ENCODE measurements at places on chromosomes 5 and 9.

DNA sequence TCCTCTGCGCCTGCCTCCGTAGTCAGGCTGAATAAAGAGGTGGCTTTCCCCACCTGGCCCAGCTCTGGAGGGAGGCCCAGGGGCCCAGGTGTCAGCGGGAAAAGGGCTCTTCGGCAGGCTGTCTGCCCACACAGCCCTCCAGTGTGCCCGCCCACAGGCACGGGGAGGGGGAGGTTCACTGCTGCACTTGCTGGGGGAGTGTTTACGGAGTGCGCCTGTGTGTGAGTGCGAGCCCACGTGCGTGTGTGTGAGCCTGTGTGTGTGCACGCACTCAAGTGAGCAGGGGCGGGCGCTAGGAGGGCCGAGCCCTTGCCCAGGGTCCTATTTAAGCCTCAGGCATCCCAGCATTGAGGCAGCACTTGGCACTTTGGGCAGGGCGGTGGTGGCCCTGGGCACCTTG, 10.9 kb downstream of the DNLZ start:
- no peak for DNase-seq

- DNase-seq = no peak
These were observed 7.2 kb upstream of the PSD2 start for GRCh38 chr5:139788294-139788910.

GRCh38 chr5:103915081-103915480, 352.5 kb upstream of the NUDT12 start:
- DNase-seq = no peak

- DNase-seq = no peak
These were observed 416.3 kb downstream of the NR2F1-AS1 start for GRCh38 chr5:93164690-93165089.

DNA sequence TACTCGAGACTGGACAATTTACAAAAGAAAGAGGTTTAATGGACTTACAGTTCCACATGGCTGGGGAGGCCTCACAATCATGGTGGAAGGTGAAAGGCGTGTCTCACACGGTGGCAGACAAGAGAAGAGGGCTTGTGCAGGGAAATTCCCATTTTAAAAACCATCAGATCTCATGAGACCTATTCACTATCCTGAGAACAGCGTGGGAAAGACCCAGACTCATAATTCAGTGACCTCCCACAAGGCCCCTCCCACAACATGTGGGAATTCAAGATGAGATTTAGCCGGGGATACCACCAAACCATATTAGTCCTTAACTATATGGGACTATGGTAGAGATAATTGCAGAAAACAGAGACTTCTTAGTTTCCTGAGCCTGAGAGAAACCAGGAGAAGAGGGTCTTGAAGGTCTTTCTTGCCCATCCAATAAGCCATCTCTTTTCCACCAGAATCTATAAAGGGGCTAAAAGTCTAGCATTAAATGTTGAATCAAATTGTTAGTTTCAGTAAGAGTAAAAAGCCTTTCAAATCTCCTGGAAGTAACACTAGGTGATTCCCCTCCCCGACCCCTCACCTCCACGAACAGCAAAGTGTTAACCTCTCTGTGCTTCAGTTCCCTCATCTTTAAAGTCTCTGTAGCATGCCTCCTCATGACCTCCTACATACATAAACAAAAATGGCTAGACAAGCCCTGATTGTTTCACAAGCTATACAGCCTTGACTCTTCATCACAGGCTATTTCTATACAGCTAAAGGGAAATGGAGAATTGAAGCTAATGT, 259.1 kb downstream of the TMEM167A start:
- DNase-seq = no peak

DNA sequence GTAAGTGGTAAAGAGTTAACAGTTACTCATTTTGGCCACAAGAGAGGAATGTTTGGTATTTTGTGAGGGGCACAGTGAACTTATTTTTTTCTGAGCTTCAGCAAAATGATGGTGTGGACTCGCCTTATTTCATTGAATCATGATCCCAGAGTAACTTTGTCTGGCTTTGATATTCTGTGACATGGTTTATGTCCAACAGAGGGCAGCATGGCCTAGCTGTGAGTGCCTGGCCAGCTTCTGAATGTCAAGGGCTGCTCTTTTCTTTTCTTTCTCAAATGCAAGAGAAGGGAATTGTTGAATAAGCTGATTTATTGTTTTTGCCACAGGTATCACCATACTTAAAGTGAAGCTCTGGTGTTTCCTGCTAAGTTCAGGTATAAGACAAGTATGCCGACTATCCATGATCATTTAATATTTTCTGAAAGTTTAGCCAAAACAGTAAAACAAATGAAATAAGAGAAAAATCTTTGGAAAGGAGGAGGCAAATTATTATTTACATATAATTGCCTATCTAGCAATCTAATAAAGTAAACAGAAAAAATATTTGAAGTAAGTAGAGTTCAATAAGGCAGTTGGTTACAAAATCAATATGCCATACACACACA, 31.7 kb downstream of the MRPL22 start:
- DNase-seq = peak; percentile 26

DNA sequence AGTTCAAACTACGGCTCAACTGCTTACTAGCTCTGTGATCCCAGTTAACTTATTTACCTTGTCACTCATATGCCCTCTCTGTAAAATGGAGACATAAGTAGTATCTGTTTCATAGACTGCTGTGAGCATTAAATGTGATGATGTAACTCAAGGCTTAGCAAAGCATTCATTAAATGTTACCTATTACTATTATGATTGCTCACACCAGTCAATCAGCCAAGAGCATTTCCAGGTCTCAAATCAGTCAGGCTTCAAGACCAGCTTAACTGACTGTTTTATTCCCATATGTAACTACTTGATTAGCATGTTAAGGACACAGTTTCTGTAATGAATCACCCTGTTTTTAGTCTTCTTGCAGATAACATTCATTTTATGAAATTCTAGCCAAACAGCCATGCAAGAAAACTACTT, 413.3 kb downstream of the MLLT3 start:
- DNase-seq = no peak

GRCh38 chr9:108842610-108843295, 13.0 kb downstream of the ACTL7B start:
- DNase-seq = no peak
